ENCODE measurements at places on chromosomes 2 and 18.

GRCh38 chr2:220417503-220417902, 790.1 kb downstream of the SLC4A3 start:
- DNase-seq: no peak

GRCh38 chr2:225865468-225865867, 466.0 kb downstream of the NYAP2 start:
- peak; percentile 35 for DNase-seq

DNA sequence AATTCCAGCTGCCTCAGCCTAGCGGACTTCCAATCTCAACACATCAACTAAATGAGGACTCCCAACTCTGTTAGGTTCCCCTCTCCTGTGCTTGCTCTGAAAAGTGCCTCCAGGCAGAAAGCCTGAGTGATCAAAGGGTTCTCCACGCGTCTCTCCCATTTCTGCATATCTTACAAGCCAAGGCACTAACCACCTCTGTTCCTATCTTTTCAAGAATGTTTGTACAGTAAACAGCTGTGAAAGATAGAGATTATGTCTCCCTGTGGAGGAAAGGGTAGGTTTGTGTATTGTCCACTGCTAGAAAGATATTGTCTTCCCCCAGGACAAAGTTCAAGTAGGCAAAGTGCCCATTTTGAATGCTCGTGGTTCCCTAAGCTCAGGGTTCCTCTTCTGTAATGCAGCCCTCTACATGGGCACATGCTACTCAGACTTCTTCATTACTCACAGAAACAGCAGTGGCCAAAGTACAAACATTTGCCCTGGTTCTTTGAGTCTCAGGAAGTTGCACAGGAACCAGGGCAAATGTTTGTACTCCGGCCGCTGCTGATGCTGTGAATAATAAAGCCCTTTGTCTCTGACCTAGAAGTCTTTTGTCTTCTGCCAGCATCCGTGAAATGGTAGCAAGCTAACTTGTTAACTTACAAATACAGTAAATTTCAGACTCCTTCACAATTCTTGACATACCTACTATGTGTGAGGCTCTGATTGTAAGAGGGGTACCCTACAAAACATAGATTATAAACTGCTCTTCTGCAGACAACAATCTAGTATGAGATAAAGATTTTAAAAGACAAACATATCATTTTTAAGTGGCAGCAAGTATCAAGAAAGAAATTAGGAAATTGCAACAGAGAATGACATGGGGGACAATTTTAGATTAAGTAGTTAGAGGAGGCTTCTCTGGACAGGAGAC, 44.5 kb downstream of the PKDCC start:
- no peak for DNase-seq

- DNase-seq: no peak
Measured at GRCh38 chr2:202749477-202749876, 114.7 kb downstream of the FAM117B start.

- peak; percentile 99 for DNase-seq
Measured at GRCh38 chr2:197499594-197500502, at the start of the genes HSPD1 and HSPE1. HSPD1 (minus strand) TSS chr2:197499840; CDS start chr2:197498848, 992 bp downstream. HSPE1 (plus strand) TSS chr2:197500379; CDS start chr2:197500437, 58 bp downstream.

DNA sequence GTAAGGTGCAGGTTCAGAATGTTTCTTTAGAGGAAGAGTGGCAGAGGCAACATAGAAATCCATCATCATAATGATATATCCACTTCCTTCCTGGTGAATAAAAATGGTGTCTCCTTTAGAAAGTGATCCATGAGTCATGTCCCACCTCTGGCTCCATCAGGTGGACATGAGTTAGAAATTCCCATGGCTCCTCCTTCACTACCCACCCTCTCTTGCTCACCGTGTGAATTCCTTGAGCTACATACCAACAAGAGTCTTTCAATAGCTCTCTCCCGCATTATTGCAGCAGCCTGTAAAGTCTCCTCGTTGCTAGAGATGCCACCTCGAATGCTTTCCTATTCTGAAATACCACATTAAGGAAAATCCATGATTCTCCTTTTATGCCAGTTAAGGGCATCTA, 317.6 kb downstream of the LNPK start:
- no peak for DNase-seq

DNA sequence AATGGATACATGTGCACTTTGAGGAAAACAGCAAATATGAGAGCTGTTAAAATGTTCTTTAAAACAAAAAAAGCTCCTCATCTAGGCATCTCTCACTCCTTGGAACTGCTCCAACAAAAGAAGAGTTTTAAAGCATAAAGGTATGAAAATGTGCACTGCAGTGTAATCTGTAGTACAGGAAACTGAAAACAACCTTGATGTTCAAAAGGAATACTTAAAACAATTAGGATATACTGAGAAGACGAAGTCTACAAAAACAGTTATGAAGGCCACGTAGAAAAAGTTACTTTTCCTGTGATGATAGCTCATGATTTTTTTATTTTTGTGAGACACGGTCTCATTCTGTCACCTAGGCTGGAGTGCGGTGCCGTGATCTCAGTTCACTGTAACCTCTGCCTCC, 2.1 kb upstream of the GPR75 start:
- no peak for DNase-seq

DNA sequence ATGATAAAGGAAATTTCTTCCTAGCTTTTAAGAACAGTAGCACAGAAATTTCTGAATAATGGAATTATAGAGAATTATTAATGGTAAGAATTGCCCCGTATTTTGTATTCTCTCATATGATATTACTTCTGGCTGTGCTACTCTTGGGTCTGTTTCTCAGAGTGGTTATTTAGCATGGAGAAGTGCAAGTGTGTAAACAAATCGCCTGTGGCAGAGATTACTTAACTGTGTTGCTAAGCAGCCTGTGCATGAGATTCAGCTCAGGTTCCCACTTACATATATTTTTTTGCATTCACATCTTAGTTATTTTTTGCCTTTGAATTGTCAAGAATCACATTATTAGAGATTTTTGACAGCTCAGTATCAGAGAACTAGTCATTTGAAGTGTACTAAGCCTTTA, 80.1 kb upstream of the NFATC1 start:
- DNase-seq: no peak

DNA sequence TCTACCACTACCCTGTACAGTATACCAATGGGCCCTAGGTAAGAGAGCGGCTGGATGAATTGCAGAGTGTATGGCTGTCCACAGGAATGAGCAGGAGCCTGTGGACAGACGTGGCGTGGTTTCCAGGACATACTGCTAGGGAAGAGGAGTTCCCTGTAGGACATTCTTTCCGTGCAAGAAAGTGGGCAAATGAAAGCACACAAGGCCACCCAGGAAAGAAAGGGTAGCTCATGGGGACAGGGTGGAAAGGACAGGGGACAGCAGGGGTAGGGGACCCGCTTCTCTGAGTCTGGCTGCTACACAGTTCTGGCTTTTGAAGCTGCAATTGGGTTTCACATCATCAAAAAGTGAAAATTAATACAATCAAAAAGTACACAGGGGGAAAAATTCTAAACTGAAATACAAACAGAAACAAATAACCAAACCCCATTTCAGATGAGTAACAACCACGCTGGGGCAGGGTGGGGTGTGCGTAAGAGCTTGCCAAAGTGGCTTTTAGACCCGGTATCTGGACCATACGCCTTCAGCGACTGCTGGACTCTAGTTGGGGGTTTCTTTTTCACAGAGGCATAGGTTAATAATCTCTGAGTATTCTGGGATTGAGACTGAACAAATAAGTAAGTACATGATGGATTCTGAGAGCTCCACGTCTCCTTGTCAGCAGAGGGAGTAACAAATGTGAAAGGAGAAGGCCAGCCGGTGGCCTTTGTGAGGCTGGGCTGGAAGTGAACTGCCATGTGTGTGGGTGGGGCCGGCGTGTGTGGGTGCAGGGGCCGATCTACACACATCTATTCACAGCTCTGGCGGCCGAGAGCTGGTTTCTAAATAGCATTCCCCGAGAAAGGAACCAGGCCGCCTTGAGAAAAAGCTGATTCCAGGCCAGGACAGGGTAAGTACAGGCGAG, 84.0 kb downstream of the HDAC4 start:
- DNase-seq: peak; percentile 83

- no peak for DNase-seq
Measured at GRCh38 chr2:5683471-5683870, 8.7 kb upstream of the SOX11 start.

GRCh38 chr2:239704737-239705136, 303.9 kb upstream of the HDAC4 start:
- DNase-seq: no peak

- no peak for DNase-seq
Measured at GRCh38 chr2:176449852-176450251, 180.6 kb downstream of the MTX2 start.

- DNase-seq: no peak
Measured at GRCh38 chr2:163794635-163795034, 58.8 kb upstream of the FIGN start.

DNA sequence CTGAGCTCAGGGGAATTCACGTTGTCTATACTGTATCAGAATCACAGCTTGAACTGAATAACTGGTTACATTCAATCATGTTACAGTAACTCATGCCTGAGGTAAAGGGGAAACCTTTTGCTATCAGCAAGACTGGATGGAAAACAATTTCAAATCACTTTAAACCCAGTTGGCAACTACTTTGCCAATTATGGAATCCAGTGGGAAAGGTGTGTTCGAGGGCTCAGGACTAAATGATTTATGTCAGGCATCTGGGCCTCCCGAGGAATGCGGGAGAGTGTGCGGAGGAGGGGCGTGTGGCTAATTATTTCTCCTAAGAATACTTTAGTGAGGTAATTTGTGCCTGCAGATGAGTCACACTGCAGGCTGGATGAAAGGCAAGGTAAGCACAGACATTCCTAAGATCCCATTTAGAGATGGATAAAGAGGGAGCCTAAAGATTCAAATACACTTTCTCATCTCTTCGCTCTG, 100.1 kb downstream of the HRH4 start:
- no peak for DNase-seq

Measured in fibroblast of villous mesenchyme (primary cell).